ENCODE measurements at places on chromosomes 4 and X.

GRCh38 chr4:183831683-183832082, 73.4 kb upstream of the STOX2 start:
- no peak for DNase-seq

GRCh38 chr4:158769175-158769921, 522 bp downstream of the FNIP2 start:
- DNase-seq: peak; percentile 67

- no peak for DNase-seq
Observed at GRCh38 chrX:4225086-4225485, 511.6 kb upstream of the PRKX start.

DNA sequence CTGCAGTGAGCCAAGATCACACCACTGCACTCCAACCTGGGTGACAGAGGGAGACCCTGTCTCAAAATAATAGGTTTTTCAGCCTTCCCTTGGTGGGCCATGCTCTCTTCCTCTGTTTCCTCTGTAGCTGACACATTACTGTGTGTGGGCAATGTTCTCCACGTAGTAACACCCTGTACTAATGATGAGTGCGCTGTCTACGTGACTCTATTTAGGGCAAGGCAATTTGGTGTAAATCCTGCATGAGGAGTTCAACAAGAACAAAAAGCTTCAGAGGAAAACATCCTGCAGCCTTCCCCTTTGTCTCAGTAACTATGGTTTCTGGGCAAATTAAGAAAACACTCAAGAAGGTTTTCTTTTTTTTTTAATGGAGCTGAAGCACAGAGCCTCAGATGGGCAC, 24.4 kb upstream of the JAKMIP1 start:
- DNase-seq: no peak

DNA sequence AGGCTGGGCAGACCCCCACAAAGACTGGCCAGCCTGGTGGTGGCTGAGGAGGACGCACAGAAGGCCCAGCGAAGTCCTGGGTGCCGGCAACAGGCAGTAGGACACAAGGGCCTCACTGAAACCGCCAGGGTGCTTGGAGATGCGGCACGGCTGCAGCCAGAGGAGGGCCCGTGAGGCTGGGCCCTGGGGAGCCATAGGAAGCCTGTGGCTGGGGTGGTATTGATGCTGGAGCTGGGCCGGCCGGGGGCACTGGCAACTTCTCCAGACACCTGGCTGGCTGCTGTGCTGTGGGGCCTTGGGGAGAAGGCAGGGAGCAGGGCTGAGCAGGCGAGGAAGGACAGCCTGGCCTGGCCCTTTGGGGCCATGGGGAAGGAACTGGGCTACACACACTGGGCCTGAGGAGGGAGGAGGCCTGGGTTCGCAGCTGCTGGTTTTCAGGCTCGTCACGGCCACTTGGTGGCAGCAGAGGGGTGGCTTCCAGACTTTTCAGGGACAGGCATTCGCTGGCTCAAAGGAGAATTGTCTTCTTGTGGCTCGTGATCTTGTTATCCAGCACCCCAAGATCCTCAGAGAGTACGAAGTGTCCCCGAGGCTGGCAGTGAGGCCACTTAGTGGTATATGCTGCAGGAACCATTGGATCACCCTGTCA, 37.2 kb downstream of the ATP2B3 start:
- DNase-seq: peak; percentile 54

- no peak for DNase-seq
Observed at GRCh38 chr4:185638548-185639301, 103.4 kb upstream of the PDLIM3 start.

Measured in large intestine (tissue), 12 donors.